ENCODE measurements at places on chromosomes 13 and 19. TPM values are rescaled to one million over a fixed set of nuclear protein-coding genes. Genes with fewer than 3 reads are reported as not detected.

GRCh38 chr13:50236898-50237318, 221.7 kb downstream of the KCNRG start:
- DNase-seq: no peak

DNA sequence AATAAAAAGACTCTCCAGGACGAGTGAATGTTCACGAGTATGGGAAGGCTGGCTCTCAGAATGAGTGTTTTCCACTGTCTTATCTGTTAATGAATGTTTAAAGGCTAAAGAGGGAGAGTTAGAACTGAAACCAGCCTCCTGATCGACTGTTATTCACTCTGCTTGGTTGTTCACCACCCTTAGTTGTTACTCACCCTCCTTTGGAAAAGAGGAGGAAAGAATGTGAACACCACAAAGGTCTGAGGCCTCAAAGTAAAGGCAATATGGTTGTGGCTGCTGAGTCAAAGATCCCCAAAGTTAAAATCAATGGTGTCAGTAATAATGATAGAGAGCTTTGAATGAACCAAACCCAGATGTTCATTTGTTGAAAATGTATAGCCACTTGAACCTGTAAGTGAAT, 1793.2 kb upstream of the PCDH20 start:
- DNase-seq: no peak

GRCh38 chr13:20288561-20288960, 56.4 kb upstream of the GJB6 start:
- no peak for DNase-seq

MYBPC2 gene
- polyA plus RNA-seq: 1.7 TPM

DNA sequence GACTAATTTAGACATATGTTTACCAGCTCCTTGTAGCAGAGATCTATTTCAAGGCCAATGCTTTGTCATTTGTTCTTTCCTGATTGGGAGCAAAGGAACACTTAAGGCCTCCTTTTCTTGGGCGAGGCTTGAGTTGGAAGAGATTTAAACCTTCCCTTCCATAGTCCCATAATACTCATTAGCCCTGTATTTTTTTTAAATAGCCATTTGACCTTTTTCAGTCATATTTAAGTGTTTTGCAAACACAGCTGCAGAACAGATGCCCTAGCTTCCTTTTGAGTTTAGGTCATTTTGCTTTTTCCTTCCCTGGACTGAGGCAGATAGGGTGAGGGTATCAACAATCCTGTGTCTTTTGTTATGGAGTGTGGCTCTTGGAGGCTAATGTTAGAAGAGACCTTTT, 198.3 kb downstream of the NBEA start:
- DNase-seq: no peak

PTGIR gene
- polyA plus RNA-seq: 5.9 TPM

DNA sequence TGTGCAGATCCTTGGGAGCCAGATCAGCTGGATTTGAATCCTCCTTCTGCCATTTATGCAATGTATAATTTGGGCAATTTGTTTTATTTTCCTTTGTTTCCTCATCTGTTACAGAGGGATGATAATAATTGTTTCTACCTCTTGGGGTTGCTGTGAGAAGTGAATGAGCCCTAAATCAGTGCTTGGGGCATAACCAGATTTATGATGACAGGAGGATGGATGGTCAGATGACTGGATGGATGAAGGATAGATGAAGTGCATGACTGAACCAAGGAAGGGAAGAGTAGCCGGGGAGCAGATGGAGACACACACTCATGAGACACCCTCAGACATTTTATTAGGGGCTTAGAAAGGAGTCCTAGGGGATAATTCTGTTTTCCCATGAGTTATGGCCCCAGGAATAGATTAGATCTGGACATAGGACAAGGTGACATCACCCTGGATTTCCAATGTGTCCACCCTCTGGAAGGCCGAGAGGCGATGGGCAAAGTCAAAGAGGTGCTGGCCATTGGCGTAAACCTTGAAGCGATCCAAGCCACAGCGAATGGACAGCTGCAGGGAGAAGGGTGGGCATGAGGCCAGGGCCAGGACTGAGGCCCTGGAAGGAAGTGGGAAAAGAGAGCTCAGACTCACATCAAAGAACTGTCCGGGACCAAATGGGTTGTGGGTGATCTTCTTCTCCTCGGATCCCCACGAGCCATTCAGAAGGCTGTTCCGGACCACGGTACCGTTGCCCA, 11.2 kb downstream of the LGALS4 start:
- DNase-seq: peak; percentile 47

- DNase-seq: peak; percentile 93
These were observed 12.4 kb downstream of the TMEM143 start for GRCh38 chr19:48351341-48351752.

BCKDHA gene
- 28.0 TPM for polyA plus RNA-seq

- DNase-seq: no peak
These were observed 128.8 kb downstream of the GGACT start for GRCh38 chr13:100459747-100460146.

FLT1 gene
- 1.2 TPM for polyA plus RNA-seq

OR4F17 gene
- polyA plus RNA-seq: not detected

CYP4F8 gene
- not detected for polyA plus RNA-seq

GRCh38 chr19:40136818-40137217, 46.1 kb upstream of the ZNF780A start:
- DNase-seq: no peak

VSTM1 gene
- polyA plus RNA-seq: 0.41 TPM

ZFP82 gene
- 4.6 TPM for polyA plus RNA-seq

- DNase-seq: no peak
These were observed 516 bp downstream of the ZNF175 start for GRCh38 chr19:51571599-51571998.

DNA sequence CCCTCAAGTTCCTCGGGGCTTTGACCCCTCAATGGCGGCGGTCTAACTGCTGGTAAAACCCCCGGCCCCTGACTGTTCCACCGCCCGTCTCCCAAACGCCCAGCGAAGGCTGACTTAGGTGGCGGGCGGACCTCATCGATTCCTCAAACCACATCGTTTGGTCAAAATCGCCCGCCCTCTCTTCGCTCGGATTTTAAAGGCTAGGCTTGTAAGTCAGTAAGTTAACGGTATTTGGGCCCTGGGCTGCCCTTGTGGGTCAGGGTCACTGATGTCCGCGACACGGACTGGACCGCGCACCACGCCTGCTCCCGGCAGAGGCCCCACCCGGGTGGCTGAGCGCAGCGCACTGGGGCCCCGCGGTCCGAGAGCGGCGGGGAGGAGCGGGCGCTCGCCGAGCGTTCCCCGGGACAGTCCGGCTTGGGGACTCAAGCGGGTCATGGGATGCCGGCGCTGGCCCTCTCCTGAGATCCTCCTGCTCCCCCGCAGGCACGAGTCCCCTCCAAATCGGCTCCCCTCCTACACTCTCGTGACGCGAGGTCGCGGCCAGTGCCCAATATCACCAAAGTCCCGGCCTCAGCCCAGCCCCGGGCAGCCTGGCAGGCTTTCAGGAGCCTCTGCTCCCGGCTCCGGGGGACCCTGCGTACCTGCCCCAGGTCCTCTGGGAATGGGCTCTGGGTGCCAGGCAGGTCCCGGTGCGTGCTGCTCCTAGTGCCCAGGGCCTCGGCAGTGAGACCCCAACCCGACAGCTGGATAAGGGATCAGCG, 1.0 kb downstream of the FLT1 start:
- DNase-seq: peak; percentile 78

- no peak for DNase-seq
These were observed 1256.6 kb upstream of the ATXN8OS start for GRCh38 chr13:68851026-68851425.

CBLC gene
- polyA plus RNA-seq: not detected

GRCh38 chr19:47506459-47506858, 8.4 kb downstream of the NAPA start:
- no peak for DNase-seq

- DNase-seq: no peak
These were observed 12.8 kb upstream of the CEACAM3 start for GRCh38 chr19:41783612-41784011.

All from spleen (tissue), 13 donors.